ENCODE measurements at places on chromosomes 2 and 18. TPM values are rescaled to one million over a fixed set of nuclear protein-coding genes. Genes with fewer than 3 reads are reported as not detected.

GRCh38 chr2:23091019-23091418, 294.0 kb upstream of the KLHL29 start:
- H3K36me3 ChIP-seq: peaks cover 1% of the 10 kb centered on the region
- no peak for DNase-seq
- no peak overlapping the region for H3K4me3 ChIP-seq
- no peaks in the 10 kb centered on the region for H3K4me1 ChIP-seq

GRCh38 chr2:18167871-18168270, 289.4 kb downstream of the KCNS3 start:
- DNase-seq: no peak
- H3K27ac ChIP-seq: no peak overlapping the region
- H3K4me1 ChIP-seq: no peaks in the 10 kb centered on the region
- H3K36me3 ChIP-seq: no peaks in the 10 kb centered on the region
- H3K4me3 ChIP-seq: no peak overlapping the region

GRCh38 chr2:48449073-48449840, 80.7 kb upstream of the STON1 start:
- H3K27me3 ChIP-seq: no peaks in the 10 kb centered on the region
- no peak for DNase-seq
- H3K4me1 ChIP-seq: peaks cover 41% of the 10 kb centered on the region
- peaks cover 15% of the 10 kb centered on the region for H3K36me3 ChIP-seq
- H3K4me3 ChIP-seq: peak overlapping the region; percentile 89
- peak overlapping the region; percentile 96 for H3K27ac ChIP-seq

GRCh38 chr2:86031151-86031550, 74.5 kb downstream of the POLR1A start:
- peaks cover 24% of the 10 kb centered on the region for H3K4me1 ChIP-seq
- no peaks in the 10 kb centered on the region for H3K27me3 ChIP-seq
- no peak overlapping the region for H3K27ac ChIP-seq
- no peak for DNase-seq
- peaks cover 22% of the 10 kb centered on the region for H3K36me3 ChIP-seq

GRCh38 chr2:179898873-179899272, 37.5 kb upstream of the ZNF385B start:
- no peaks in the 10 kb centered on the region for H3K4me1 ChIP-seq
- peak; percentile 13 for DNase-seq
- H3K27me3 ChIP-seq: no peaks in the 10 kb centered on the region
- H3K27ac ChIP-seq: no peak overlapping the region

TYW5 gene
- total RNA-seq: 13.3 TPM

FAM237A gene
- total RNA-seq: not detected

DNA sequence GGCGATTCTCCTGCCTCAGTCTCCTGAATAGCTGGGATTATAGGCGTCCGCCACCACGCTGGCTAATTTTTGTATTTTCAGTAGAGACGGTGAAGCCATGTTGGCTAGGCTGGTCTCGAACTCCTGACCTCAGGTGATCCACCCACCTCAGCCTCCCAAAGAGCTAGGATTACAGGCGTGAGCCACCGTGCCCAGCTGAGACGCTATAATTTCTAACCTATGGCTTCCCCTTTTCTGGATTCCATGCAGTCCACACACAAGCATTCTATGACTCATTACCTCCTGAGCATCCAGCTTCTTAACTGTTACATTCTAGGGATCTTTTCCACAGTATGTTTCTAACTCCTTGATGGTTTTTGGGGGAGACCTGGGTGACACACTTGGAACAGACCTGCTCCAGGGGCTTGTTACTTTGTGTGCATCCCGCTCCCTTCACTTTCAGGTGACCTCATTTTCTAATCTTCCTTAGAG, 11.8 kb upstream of the KCMF1 start:
- DNase-seq: no peak
- peak overlapping the region; percentile 81 for H3K27ac ChIP-seq
- no peak overlapping the region for H3K4me3 ChIP-seq

- H3K27ac ChIP-seq: no peak overlapping the region
- no peaks in the 10 kb centered on the region for H3K4me1 ChIP-seq
- no peak for DNase-seq
Measured at GRCh38 chr18:29191263-29191662, 1014.3 kb upstream of the CDH2 start.
